SJCRH30 (cell line): ENCODE measurements at places on chromosomes 7 and 10.

DNA sequence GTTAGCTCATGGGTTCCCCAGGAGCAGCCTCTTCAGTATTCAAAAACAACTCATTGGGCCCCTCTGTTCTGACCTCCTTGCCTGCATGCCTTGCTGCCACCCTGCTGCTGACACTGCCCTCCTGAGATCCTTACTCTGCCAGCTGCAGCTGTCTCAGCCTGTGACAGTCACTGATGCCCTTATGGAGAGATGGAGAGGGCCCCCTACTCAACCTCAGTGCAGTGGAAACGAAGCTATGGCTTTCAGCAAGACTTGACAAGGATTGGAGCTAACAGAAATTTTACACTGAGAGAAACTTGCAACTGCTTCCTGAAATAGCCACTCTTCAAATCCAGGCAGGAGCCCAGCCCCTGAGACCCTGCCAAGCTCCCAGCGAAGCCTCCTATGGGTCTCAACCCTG, 678.3 kb upstream of the C7orf33 start:
- no peak for DNase-seq

- no peak for DNase-seq
These were observed 10.4 kb downstream of the TM9SF3 start for GRCh38 chr10:96576277-96576980.

GRCh38 chr10:101481256-101481655, 106.8 kb downstream of the POLL start:
- no peak for DNase-seq

- DNase-seq = no peak
These were observed 152.0 kb upstream of the SLC13A1 start for GRCh38 chr7:123351516-123352505.

DNA sequence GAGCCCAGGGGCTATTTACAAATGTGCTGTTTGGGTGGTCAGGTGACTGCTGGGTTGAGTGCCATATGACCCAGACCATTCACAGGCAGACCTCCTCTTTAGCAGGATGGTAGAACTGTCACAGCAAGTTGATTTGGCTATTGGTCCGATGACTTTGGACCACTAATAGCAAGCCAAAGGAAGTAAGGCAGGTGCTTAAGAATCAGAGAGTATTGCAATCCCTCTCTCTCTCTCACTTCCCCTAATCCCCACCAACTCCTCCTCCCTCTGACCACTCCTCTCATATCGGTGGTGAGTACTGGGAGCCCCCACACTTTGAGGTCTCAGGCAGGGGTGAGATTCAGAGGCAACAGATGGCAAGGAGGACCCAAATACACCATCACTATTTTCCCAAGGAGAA, 165.3 kb downstream of the TRIL start:
- DNase-seq = no peak

DNA sequence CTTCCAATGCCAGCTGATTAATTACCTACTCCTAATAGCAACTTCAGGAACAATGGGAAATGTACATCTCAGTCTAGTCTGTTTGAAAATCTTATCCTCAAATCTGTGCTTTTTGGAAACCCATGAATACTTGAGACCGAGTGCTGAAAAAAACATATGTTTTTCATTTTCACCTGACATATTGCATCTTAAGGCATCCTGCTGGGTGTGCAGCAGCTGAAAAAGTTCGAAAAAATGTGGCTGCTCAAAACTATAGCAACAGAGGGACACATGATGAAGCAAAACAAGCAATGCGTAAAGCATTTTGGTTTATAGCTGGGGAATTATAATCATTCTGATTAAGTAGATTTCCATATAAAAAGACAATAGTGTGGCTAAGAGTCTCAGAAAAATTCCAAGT, 218.0 kb downstream of the CREB5 start:
- no peak for DNase-seq

DNA sequence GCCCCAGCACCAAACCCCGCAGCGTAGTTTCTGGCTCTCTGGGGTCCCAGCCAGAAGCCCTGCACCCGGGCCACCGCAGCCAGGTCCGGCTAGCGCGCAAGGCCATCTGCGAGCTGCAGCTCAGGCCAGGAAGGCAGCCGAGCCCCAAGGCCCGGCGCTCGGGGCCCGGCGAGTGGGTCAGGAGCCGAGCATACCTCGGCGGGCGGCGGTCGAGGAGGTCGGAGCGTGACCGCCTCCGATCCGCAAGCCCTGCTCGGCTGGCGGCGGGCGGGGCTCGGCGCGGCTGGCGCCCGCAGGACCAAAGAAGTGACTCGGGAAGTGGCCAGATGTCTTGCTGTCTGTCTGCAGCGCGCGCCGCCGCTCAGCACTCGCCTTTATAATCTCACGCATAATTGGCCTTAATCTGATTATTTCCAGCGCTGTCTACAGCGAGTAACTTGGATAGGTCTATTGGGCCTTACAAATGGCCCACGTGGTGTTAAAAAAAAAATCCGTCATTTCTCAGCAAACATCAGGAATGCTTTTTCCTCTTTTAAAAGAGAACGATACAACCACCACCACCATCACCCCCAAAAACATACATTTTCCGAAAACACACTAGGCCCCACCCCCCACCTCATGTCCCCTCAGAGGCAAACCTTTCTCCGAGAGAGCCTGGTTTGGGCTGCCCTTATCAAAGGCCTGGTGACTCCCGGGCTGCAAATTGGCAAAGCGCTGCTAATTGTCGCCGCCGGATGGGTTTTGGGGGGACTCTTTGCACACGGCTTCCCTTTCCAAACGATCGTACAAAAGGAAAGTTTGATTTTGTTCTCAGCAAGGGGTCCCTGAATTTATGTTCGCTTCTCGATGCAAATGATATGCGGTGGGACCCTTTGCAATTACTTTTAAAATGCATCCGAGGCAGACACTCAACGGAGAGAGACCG, at the start of gene DRGX:
Gene DRGX (minus strand): TSS at position 349 of the 925 bp plus-strand sequence. CDS start 649 bp downstream, outside the sequence.
- peak; percentile 36 for DNase-seq

DNA sequence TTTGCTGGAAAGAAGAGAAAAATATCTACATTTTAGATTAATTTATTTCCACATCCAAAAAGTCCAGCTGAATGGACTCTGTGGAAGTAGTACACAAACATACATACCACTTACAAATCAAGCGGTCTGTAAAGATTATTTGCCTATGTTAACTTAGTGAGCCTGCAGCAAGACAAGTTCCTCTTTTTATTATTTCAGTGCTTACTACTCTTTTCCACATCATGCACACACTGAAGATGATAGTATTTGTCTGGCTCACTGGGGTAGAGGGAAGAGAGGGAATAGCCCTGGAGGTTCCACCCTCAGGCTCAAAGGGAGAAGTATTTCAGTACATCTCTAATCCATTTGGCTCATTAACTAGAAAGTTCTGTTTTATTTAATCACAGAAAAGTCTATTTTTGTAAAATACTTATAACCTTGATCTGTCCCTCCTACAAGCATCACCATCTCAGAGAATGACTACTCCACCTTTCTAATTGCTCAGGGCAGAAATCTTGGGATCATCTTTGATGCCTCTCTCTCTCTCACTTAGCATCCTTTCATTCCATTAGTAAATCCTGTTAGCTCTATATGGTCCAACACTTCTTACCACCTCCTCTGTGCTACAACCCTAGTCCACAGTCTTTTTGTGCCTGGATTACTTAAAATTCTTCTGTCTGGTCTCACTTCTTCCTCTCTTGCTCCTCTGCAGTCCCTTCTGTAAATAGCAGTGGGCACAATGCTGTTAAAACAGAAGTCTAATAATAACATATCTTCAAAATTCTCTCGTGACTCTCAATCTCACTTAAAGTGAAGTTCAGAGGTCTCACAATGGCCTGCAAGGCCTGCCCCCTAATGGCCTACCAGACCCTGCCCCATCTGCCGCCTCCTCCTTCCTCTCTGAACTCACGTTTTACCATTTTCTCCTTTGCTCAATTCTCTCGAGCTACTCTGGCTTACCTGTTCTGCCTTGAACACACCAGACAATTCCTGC, 64.3 kb upstream of the CCDC6 start:
- DNase-seq = no peak

DNA sequence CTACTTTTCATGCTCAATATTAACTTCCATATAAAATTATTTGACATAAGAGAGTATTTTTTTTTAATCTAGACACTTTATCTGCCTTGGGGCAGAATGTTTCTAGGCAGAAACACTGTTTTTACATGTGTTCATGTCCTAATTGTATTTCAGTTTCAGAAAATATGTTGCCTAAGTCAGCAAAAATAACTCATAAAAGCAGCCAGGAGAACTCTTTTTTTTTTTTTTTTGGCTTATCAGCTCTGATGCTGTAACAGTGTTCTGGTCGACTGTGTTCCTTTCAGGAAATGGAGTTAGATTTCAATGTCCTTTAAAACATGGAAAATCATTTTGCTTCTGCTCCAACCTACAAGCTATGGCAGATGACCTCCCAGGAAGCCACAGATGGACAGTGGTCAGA, 63.2 kb upstream of the OPALIN start:
- no peak for DNase-seq

DNA sequence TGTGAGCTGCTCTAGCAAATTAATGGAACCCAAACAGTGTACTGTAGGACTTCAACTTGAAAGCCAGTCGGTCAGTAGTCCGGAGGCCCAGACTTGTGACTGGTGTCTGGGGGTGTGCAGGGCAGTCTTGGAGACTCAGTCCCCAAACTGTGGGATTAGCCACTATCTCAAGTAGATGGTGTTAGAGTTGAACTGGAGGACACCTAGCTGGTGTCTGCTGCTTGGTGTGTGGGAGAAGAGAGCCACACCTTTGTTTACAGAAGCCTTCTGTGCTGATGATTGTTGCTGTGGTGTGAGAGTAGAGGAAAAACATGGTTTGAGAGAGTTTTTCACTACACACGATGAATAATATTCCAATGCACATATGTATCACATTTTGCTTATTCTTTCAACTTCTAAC, 47.4 kb downstream of the CUL2 start:
- no peak for DNase-seq

GRCh38 chr10:74784462-74784861, 41.9 kb upstream of the KAT6B start:
- no peak for DNase-seq

GRCh38 chr7:19851504-19851903, 78.1 kb upstream of the TMEM196 start:
- no peak for DNase-seq

DNA sequence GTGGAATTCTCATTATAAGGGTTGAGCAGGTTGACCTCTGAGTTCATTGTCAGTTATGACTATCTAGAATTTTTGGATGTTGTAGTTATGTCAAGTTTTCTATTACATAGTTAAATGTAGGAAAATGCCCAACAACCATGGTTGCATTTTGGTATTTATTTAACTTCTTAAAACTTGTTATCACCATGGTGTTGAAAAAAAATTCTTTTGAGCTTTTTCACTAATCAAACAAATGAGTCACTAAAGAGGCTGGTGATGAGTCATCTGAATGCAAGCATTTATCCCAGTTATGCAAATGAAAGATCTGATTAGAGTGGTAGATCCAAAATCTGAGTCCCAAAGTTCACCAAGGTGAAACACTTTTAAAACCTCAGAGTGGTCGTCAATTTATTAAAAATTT, 624.7 kb upstream of the IGFBP3 start:
- DNase-seq = no peak

DNA sequence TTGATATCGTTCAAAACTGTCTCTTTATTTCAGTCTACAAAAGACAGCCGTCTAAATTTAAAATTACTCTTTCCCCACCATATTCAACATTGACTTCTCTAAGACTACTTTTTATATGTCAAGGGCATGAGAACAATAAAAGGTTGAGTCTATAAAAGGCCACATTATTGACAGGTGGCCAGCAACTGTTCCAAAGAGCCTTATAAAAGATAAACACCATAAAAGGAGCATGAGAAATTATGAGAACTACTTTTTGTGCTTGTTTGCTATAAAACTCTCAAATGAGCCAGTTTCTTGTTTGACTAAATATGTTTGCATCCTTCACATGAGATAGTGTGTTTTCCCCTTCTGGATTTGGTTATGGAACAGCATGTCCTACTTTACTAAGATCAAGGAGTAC, 189.2 kb downstream of the THSD7A start:
- no peak for DNase-seq

DNA sequence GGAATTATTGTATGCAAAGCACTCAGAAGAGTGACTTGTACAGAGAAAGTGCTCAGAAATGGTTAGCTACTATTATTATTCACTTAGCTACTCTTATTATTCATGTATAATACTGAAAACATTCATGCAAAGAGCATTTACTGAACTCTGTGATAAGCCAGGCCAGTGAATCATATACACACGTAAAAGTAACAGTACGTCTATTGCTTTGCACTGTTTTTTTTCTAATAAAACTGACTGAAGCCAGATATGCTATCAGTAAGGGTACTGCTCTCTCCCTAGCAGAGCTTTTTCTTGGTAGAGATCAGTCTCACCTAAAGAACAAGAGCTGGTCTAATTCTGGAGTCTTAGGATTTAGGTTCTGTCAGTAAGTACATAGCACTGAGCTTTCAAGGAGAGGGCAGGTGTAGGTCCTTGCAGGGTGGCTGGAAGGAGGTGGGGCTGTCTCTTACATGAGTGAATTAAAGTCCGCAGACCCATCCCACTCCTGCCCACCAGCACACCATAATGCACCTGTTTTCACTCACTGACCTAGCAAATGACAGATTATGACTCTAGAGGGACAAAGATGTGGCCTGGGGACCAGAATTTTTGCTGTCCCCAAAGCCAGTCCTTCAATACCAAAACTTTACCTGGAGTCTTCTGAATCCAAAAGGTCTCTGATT, 145.9 kb downstream of the ARID5B start:
- no peak for DNase-seq

DNA sequence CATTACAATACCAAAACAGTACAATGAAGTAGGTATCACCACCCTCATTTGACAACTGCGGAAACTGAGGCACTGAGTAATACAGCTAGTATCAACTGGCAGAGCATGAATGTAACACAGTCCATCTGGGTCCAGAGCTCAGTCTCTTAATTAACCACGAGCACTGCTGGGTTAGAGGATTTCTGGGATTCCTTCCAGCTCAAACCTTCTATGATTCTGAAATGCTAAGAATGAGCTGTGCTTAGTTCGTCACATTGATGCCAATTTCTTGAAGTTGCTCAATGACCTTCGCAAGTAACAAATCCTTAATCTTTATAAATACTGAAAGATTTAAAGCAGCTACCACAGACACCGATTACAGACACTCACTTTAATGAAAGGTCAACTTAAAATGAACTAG, 62.5 kb downstream of the SGMS1 start:
- no peak for DNase-seq

GRCh38 chr7:24572393-24572996, 757 bp upstream of the PALS2 start:
- DNase-seq = peak; percentile 69

DNA sequence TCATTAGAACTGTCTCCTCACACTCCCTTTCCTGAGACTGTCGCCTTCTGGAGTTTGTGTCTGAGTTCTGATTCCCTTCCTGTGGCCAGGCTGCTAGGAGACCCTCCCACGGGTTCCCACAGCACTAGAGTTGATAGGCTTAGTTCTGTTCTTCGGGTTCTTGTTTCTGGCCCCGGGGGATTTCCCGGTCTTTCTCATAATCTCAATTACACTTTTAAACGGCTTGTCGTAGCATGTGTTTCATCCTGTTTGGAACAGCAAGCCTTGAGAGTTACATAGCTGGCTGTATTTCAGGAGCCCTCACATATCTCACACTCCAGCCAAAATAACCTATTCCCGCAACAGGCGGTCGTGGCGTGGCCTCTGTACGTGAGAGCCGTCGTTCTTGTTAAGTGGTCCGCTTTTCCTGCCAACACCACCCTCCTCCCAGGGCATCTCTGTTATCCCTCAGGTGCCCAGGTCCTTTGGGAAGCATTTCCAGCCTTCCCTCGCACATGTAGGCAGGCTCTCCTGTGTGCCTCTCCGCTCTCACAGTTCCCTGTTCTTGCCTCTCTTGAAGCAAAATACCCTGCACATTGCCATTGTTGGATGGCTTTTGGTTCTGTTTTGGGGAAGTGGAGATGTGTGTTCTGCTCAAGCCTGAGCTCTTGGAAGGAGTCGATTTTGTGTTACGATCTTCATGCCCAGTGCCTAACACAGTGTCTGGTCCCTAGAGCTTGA, 46.0 kb downstream of the CDC123 start:
- DNase-seq = no peak

GRCh38 chr7:107891636-107892366, 818 bp downstream of the DLD start:
- DNase-seq = no peak
